ENCODE measurements at places on chromosomes 1 and 21. TPM values are rescaled to one million over a fixed set of nuclear protein-coding genes. Genes with fewer than 3 reads are reported as not detected.

VWA5B1 gene
- not detected for polyA plus RNA-seq

PROK1 gene
- 0.25 TPM for polyA plus RNA-seq

DNA sequence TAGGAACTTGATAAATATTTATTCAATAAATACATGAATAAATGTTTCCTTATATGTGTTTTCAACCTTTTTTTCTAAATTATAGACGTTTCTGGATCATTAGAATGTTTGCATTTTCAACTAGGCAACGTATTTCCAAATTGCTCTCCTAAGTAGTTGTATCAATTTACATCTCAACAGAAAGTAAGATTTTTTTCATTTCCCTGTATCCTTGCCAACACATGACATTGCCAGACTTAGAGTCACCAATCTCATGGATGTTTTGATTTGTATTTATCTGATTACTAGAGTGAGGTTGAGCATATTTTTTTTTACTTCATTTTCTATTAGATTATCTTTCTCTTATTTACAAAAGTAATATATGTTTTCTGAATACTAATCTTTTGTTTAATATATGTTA, 22.2 kb upstream of the SMG7 start:
- no peak for DNase-seq

DNA sequence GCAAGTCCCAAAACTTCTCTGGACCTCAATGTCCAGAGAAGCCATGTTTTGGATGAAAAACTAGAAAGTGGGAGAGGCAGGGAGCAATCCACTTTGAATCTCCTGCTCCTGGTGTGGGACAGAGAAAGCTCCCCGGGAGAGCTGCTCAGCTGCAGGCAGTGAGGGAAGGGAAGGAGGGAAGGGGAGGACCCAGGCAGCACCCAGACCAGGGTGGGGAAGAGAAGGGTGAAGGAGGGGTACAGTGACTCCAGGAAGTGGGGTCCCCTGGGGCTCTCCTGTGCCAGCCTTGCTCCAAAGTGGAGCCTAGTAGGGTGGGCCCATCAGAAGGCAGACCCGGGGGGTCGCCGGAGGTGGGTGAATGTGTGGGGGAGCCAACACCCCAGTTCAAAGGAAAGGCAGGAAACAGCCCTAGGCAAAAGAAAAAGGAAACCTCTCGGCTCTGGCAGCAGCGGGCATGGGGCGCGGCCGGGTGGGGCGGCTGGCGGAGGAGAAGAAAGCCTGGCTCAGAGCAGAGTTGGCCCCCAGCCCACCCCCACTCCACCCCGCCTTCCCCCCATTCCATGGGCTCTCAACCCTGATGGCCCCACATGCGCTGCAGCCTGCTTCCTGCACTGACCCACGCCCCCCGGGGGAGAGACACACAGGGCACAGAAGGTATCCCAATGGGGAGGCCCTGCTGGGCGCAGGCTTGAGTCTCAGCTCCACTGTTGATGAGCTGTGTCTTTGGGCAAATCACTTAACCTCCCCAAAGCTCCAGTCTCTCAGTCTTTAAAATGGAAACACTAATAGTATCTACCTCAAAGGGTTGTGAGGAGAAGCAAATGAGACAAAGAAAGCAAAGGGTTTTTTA, 5.7 kb downstream of the LGR6 start:
- no peak for DNase-seq

DNA sequence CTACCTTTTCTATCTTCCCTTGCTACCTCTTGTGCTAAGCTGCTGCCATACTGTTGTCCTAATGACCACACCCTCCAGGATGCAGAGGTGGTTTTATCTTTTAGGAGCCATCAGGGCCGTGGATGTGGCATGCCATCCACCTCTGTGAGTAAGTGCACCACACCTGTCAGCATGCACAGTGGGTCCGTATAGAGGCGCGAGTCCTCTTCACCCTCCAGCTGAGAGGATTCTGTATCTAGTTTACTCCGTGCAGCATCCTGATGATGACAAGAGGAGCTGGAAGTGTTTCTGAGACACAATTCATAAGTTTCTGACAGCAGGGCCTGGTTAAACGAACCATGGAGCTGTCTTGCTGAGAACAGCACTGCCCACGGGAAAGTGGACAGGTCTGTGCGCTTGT, 11.2 kb downstream of the FAM3B start:
- DNase-seq: no peak

GRCh38 chr1:67355745-67356424, 48.2 kb downstream of the IL12RB2 start:
- no peak for DNase-seq

- DNase-seq: no peak
Measured at GRCh38 chr1:82695443-82695842, 894.7 kb downstream of the ADGRL2 start.

All from B cell (primary cell).